Cortex of kidney (tissue), 1 donor: ENCODE measurements at places on chromosomes 5 and 9.

GRCh38 chr5:148840531-148840930 is 14.1 kb downstream of the ADRB2 start:
- DNase-seq, result no peak

- DNase-seq, result no peak
These were observed 128.9 kb downstream of the STARD4 start for GRCh38 chr5:111383288-111383970.

DNA sequence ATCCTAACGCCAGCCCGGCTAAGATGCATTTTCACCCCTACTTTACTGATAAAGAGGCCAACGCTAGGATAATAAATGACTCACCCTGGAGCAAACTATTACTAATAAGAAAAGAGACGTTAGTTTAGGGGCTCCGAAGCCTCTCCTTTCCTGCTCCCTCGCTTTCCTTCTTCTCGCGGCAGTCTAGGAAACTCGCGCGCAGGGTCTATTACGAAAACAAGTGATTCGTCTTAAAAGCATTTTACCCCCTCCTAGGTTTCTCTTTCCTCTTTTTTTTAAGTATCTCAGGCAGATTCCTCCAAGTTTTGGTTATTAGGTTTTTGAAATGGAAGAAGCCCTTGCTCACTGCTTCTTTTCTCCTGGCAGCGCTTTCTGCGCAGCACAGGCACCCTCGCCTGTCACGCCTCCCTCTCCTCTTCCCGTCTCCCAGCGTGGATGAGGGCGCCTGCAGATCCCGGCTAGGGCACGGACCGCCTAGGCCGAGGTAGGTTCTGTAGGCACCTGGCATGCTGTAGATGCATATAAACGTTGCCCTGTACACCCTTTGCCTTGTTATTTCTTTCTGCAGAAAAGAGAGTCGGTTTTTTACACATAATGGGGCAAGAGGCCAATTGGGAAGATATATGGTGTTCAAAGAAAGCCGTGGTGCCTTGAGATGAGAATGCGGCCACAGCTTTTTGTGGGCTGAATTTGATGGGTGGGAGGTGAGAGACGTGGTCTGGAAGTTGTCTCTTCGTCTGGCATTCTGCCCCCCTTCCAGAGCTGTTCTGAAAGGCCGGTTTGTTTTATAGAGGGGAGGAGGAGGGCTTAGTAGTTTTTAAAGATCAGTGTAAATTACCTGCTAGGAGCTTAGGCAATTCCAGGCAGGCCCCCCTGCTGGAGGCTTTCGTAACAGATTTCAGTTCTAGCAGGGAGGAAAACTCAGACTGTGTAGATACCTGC is 983 bp downstream of the GCNT1 start:
- DNase-seq, result no peak

- DNase-seq, result no peak
These were observed 483.0 kb downstream of the EBF1 start for GRCh38 chr5:158616707-158617106.

DNA sequence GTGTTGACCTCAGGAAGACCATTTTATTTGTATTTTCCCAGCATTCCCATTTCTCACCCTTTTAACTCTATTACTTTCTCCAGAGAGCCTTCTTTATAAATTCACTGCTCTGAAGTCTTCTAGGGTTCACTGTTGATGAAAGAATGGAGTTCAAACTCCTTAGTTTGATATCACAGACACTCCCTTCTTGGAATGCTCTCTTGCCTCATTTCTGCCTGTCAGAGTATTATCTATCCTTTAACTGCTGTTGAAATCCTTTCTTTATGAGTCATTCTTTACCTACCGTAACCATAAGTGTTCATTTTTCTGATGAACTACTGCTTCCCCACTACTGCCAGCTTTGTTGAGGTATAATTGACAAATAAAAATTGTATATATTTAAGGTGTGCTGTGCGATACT is 4.3 kb downstream of the RIC1 start:
- no peak for DNase-seq

DNA sequence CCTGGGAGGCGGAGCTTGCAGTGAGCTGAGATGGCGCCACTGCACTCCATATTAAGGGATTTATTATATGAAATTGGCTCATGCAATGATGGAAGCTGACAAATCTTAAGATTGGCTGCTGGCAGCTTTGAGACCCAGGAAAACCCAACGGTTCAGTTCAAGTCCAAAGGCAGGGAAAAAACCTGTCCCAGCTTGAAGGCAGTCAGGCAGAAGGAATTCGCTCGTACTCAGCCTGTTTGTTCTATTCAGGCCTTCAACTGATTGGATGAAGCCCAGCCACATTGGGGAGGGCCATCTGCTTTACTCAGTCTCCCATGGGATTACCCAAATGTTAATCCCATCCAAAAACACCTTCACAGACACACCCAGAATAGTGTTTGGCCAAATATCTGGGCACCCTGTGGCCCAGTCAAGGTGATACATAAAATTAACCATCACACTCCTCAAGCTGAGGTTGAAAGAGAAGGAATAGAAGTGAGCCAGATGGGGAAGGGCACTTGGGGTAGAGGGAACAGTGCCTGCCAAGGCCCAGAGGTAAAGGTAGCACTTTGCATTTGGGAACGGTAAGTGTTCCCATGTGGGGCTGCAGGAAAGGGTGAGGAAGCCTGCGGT is 8.5 kb upstream of the ORM1 start:
- no peak for DNase-seq

DNA sequence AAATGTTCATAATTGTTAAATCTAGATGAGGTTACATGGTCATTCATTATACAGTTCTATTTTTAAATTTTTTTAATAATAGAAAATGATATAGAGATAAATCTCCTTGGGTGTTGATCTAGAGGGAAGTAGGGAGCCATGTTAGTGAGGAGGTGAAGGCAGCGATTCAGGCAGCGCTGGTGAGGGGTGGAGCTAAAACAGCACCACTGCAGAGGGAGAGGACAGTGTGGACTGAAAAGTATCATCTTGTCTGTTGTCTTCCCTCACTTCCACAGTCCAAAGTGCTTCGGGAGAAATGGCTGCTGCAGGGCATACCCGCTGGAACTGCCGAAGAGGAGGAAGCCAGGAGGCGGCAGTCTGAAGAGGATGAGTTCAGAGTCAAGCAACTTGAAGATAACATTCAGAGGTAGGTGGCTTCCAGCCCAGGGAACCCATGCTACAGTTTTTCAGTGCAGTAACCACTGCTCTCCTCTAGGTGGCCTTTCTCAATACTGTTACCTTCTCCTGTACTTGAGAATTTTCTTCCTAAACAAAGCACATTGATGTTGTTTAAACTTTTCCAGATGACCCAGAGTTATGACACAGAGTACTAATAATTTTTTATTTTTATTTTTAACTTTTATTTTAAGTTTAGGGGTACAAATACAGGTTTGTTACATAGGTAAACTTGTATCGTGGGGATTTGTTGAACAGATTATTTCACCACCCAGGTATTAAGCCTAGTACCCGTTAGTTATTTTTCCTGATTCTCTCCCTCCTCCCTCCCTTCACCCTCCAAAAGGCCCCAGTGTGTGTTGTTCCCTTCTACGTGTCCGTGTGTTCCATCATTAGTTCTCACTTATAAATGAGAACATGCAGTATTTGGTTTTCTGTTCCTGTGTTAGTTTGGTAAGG is 100.5 kb downstream of the PALM2AKAP2 start:
- no peak for DNase-seq

DNA sequence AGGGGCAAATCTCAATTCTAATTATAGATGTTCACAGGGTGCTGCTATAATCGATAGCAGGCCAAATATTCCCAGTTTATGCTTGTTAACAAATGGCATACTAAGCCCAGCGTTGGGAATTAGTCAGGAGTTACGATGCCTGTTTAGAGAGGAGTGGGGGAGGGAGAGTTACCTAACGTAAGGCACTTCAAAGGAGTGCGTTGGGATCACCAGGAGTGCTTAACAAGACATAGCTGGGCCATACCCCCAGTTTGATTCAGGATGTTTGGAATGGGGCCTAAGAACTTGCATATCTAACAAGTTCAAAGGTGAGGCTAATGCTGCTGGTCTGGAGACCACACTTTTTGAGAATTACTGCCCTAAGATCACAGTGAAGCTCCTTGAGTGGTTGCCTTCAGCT is 14.5 kb upstream of the SRP19 start:
- no peak for DNase-seq

- no peak for DNase-seq
These were observed 62.1 kb downstream of the SNCAIP start for GRCh38 chr5:122374110-122374509.

DNA sequence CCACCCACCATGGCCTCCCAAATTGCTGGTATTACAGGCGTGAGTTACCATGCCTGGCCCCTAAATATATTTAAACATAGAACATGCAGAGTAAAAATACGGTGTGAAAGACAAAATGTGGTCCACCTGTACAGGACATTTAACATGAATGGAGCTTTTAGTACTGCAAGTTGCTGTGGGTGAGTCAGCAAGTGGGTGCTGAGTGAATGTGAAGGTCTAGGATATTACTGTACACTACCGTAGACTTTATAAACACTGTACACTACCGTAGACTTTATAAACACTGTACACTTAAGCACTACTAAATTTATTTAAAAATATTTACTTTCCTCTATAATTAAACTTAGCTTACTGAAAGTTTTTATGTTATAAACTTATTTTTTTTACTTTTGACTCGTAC is 317.8 kb downstream of the PRDM9 start:
- DNase-seq, result no peak
